Activated naive CD4-positive, alpha-beta T cell treated with anti-CD3 and anti-CD28 coated beads for 36 hours (primary cell): ENCODE measurements at places on chromosomes 5 and 9.

DNA sequence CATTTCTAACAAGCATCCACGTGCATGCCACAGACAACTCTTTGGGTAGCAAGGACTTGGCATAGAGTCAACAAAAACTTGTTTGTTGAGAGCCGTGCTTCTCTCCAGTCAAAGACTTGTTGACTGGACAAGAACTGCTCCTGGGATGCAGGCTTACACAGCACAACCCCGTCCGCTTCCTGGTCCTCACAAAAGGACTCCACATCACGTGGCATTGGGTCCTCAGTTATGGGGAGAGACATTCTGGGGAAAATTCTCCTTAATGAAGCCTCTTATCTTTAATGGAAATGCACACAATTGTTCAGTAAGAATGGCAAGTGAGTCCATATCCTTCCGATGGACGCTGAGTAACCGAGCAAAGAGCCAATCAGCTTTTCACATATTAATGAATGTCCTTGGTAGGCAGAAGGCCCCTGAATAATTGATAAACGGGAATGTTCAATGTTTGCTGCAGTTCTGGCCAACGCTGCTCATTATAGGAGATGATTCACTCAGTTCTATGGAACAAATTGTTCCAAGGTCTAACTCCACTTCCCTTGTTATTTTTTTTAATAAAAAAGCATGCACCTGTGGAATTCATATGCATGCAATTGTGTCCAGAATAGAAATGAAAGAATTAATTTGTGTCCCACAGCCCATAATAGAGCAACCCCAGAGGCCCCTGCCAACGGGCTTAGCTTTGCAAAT is 97.0 kb upstream of the ZNF366 start:
- DNase-seq, result no peak

GRCh38 chr5:149633476-149634350 is 52.4 kb downstream of the ARHGEF37 start:
- no peak for DNase-seq

- DNase-seq, result no peak
These were observed 52.3 kb upstream of the CNTLN start for GRCh38 chr9:17082343-17083064.

DNA sequence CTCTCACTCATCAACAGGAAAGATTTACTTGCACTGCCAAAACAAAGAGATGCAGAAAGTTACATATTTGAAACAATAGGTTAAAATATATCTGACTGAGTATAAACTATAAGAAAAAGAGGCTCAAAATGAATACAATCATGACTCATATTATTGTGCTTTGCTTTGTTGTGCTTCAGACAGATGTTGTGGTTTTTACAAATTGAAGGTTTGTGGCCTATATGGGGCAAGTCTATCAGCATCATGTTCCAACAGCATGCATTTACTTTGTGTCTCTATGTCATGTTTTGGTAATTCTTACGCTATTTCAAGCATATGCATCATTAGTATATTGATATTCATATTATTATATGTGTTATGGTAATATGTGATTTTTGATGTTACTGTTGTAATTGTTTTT is 330.0 kb downstream of the PRR16 start:
- no peak for DNase-seq

DNA sequence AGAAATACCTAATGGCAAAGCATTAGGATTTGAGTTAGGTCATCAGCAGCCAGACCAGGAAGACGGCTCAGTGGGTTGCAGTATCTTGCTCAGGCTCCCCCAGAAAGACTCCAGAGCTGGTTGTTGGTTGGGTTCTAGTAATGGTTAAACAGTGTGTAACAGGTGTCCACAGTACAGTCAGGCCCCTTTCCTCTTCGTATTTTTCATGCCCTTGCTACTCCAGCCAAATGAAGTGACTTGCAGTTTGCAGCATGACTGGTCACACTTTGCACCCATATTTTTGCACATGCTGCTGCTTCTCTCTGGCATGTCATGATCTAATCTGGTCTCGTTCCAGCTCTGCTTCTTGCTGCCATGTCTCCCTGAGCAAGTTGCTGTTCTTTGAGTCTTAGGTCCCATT is 60.6 kb upstream of the TRPC7 start:
- no peak for DNase-seq
